HS-5 (cell line): ENCODE measurements at places on chromosomes 5 and 9.

GRCh38 chr5:22787807-22788206, 65.3 kb downstream of the CDH12 start:
- peak; percentile 19 for DNase-seq

DNA sequence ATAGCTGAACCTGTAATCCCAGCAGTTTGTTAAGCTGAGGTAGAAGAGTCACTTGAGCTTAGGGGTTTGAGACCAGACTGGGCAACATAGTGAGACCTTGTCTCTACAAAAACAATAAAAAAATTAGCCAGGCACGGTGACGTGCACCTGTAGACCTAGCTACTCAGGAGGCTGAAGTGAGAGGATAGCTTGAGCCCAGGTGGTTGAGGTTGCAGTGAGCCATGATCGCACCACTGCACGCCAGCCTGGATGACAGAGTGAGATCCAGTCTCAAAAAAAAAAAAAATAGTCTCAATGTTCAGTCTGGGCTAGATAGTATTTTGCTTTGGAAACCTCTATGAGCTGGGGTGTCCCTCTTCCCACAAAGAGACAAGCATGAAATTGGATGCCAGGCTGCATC, 51.9 kb upstream of the IQGAP2 start:
- DNase-seq = no peak

DNA sequence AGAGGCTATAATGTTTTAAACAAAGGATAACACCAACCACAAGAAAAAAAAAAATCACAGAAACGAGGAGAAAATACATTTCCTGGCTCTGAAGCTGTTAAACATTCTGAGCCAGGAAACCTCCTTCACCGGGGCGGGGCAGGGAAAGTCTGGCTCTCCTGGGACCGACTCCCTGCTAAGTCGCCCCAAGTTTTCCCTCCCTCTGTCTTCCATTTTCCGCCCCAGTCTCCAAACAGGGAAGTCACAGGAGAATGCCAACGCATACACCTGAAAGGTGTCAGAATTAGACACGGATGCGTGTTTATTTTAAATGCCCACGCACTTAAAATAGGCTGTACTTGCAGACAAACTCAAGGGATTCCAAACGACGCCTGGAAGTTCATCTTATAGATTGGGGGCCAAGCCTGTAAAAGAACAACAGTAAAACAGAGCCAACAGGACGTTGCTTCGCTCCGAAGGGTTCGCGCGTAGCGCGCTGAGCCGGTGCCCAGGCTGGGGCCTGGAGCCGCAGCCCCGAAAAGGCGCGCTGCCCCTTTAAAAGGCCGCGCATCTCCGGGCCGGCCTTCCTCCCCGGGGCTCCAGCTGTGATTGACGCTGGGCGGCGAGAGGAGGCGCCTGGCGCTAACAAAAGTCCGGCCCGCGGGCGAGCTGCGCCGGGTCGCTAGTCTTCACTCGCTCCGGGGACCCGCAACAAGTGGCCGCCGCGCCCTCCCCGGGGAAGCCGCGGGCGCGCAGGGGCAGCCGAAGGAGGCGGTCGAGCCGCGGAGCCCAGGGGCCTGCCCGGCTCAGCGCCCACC, at the start of gene FBXL7:
TSS of gene FBXL7 (plus strand) at position 653 of the 797 bp plus-strand sequence.
- DNase-seq = no peak

- no peak for DNase-seq
These were observed 16.2 kb upstream of the TLE4 start for GRCh38 chr9:79555474-79556089.

- no peak for DNase-seq
These were observed 134.3 kb upstream of the BOD1 start for GRCh38 chr5:173750538-173751265.

DNA sequence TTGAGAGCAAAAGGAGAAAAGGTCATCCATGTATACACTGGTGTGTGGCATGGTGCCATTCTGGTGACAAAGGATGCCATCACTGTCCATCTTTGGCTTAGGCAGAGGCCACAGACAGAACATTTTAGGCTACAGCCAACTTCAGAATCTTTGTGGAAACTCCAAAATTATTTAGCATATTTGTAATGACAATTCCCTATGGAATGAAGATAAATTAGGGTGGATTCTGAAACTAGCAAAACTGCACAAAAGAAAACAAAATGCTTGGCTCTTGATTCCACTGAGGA, 92.5 kb downstream of the FBXW11 start:
- no peak for DNase-seq

DNA sequence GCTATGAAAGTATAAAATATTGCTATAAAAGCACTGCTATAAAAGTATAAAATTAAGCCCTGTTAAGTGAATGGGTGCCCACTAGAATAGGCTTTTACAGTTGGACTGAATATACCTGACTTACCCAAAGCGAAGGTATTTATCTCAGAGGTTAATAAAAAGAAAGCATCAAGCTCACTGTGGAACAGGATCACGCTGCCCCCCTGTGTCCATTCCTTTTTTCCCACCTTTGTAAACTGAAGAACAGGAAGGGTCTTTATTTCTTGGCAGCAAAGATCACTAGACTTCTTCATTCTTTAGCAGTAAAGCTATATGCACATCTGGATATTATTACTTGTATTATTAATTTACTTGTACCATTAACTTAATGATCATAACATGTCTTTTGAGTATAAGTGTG, 22.1 kb upstream of the PLPP6 start:
- no peak for DNase-seq

GRCh38 chr9:112784020-112784785, 33.6 kb downstream of the SNX30 start:
- DNase-seq = no peak

GRCh38 chr9:115360122-115360521, 242.2 kb upstream of the TNC start:
- no peak for DNase-seq

DNA sequence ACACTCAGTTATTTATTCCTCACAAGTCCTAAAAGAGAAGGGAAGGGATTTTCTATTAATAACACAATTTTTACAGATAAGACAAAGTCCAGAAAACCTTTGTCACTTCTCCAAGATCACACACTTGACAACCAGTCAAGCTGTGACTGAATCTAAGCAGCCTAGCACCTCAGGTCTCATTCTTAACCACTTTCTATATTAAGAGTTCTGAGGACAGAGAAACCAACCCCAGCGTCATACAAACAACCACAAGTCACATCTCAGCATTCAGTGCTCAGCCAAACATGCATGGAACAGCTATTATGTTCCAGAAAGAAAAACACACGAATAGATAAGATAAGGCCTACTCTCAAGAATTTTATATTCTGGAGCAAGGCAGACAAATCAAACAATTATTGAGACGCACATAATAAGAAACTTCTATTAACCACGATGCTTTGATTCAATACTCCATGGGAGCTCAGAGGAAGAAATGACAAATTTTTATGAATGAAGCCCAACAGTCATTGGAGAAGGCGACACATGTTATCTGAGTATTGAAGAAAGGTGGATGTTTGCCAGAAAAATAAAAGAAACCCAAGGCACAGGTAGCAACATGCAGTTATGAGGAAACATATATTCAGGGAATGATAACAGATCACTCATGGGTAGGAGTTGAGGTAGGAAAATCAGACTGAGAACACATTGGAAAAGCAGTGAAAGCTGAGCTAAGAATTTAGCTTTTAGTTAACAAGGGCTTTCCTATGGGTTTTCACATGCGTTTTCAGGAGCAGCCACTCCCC, 113.1 kb downstream of the HTR4 start:
- DNase-seq = no peak

- DNase-seq = no peak
These were observed 360.0 kb upstream of the PIK3R1 start for GRCh38 chr5:67855523-67855922.

DNA sequence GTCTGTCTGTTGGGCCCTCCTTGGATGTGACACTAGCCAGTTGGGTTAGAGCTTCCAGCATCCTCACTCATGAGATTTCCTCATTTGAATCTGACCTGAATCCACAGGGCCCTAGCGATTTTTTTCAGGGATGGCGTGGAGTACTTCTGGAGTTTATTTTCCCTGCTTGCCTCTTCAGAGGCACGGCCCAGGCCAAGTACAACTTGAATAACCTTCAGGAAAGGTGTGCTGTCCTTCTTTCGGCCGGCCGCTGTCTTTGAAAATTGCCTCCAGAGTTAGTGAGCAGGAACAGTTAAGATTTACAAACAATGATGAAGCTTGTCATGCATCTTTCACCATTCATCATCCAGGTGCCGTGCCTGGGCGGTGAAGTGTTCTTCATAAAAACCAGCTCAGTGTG, 49.5 kb upstream of the DMRT3 start:
- DNase-seq = no peak

- DNase-seq = no peak
These were observed 31.0 kb upstream of the IL17B start for GRCh38 chr5:149410071-149410470.

DNA sequence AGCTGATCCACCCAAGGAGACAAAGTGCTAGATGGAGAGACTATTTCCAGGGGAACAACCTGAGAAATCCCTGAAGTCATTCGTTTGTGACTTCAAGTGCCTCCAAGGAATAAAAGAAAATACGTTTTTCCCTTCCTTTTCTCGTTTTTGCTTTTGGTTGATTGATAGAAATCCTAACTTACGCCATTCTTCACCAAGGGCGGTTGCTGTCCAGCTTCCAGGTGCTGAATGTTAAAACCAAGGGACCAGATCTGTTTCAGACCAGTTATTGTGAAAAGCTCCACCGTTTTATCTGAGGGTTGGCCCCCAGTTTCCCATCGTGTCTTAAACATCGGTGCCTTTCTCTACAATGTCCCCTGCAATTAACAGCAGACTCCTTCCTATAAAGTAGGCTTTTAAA, 600.7 kb upstream of the SGCD start:
- no peak for DNase-seq

GRCh38 chr9:106723926-106724325, 139.0 kb upstream of the ZNF462 start:
- DNase-seq = no peak

GRCh38 chr9:129887334-129888292, 52.4 kb downstream of the USP20 start:
- no peak for DNase-seq

GRCh38 chr5:132485641-132486317, 4.8 kb downstream of the IRF1 start:
- DNase-seq = no peak

- DNase-seq = peak; percentile 42
These were observed 798 bp downstream of the PITX1 start for GRCh38 chr5:135032999-135033861.

- peak; percentile 85 for DNase-seq
These were observed 120.8 kb upstream of the MTAP start for GRCh38 chr9:21681641-21682040.

GRCh38 chr5:133698646-133699526, 86.5 kb upstream of the FSTL4 start:
- DNase-seq = no peak

GRCh38 chr9:81472701-81473100, 216.6 kb downstream of the TLE1 start:
- DNase-seq = no peak

GRCh38 chr5:18745042-18745987, 1111.1 kb downstream of the TAF11L14 start:
- DNase-seq = peak; percentile 37

DNA sequence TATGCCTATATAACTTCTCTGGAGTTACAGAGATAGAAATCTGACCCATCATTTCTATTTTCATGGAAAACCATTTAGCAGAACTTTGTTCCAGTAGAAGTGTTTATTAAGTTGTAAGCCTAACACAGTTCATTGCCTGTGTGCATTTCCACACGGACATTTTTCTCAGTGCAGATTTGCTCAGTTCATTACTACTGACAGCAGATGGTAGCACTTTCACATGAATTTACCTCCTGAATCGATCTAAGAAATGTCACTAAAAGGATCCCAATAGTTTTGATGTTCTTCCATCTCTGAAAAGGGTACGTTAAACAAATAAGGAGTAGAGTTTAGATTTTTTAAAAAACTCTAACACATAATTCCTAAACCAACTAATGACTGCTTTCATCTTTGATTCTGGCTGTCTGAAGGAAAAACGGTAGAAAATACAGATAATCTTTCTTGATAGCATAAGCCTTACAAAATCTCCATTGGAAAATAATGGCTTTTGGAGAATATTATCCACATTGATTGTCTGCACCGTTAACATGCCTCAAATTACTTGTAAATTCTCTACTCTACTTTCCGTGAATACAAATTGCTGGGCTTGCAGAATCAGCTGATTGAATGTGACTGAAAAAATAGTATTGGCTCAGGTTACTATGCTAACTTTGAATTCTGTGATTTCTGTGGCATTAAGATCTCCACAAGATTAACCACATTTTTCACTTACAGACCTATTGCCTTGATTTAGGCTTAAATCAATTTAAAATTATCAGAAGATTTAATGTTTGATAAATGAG, 33.1 kb downstream of the RPS23 start:
- no peak for DNase-seq

- no peak for DNase-seq
These were observed 21.8 kb upstream of the TTC1 start for GRCh38 chr5:159987031-159987674.

GRCh38 chr5:27020973-27021372, 17.4 kb downstream of the CDH9 start:
- peak; percentile 20 for DNase-seq

- DNase-seq = no peak
These were observed 71.6 kb downstream of the ERCC6L2 start for GRCh38 chr9:95947118-95947517.

DNA sequence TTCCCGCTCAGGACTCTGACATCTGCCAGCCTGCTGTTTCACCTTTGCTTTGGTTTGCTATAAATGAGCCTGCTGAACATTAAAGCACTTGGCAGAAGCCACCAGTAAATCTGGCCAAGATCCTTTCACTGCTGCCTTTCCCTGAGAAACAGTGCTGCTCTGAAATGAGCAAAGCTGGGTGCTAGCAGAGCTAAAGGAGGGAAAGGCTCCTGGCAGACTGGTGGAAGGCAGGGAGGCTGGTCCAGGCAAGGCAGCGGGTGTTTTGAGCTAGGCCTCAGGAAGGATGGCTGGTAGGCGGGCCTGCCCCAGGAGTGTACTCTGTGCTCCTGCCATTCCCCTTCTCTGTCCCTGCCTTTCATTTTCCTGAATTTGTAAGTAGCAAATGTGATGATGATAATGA, 52.5 kb upstream of the PTGS1 start:
- DNase-seq = no peak

GRCh38 chr9:79481846-79482477, 89.8 kb upstream of the TLE4 start:
- DNase-seq = no peak

DNA sequence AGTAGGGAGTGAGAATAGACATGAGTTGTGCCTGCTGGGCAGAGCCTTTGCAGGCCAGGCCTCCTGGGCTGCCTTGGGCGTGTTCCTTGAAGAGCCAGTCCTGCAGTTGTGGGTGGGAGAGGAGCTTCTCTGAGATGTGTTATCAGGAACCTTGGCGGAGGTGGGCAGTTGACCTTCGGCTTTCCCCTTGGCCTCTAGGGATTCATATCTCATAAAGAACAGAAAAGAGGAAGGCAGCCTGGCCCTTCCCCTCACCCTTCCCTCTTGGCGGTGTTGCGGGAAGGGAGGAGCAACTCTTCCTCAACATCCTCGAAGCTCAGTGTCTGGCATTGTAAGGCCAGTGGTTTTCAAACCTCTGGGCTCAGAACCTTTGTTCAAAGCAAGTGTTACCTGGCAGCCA, 59.2 kb downstream of the DAPK1 start:
- DNase-seq = no peak

- DNase-seq = no peak
These were observed 34.0 kb upstream of the AFAP1L1 start for GRCh38 chr5:149237662-149238061.

GRCh38 chr5:168872246-168872645, 293.1 kb upstream of the PANK3 start:
- no peak for DNase-seq
